ENCODE measurements at places on chromosomes 3 and 15.

DNA sequence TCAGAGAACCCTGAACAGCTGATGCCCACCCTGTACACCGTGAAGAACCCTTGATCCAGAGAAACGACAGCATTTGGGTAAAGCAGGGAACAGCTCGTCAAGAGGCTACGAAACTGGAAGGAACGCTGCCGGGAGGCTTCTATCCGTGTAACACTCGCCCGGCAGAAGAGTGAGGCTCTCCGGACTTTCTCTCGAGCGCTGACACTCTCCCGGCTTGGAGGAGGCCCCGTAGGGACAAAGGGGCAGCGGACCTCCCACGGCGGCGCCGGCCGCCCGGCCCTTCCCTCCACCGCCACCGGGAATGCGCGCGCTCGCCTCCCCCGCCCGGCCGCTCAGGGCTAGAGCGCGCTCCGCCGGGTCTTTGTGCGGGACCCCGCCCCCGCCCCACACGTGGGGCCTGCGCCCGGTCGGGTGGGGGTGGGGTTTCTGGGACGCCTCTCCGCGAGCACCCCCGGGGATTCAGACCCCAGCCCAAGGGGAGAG is 1.7 kb downstream of the HYAL2 start:
- no peak for DNase-seq

DNA sequence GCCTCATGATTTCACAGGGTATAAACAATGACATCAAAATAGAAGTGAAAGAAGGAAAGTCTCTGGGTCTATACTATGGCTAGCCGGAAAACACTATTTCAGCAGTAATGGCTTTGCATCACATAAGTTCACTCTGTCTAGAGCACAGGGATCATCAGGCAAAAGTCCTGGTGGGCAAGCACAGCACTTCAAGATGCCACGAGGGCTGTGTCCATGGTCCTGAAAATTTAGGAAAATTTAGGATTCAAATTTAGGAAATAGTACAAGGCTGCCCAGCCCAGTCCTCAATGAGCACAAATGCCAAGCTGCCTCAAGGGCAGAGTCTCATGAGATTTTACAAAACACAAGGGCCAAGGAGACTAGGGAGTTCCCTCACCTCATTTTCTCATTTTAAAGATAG is 54.1 kb downstream of the RORA start:
- DNase-seq, result no peak

- no peak for DNase-seq
Observed at GRCh38 chr15:39641191-39641889, 60.5 kb downstream of the THBS1 start.

GRCh38 chr3:186821429-186822387 is 15.4 kb upstream of the RFC4 start:
- DNase-seq, result peak; percentile 14

DNA sequence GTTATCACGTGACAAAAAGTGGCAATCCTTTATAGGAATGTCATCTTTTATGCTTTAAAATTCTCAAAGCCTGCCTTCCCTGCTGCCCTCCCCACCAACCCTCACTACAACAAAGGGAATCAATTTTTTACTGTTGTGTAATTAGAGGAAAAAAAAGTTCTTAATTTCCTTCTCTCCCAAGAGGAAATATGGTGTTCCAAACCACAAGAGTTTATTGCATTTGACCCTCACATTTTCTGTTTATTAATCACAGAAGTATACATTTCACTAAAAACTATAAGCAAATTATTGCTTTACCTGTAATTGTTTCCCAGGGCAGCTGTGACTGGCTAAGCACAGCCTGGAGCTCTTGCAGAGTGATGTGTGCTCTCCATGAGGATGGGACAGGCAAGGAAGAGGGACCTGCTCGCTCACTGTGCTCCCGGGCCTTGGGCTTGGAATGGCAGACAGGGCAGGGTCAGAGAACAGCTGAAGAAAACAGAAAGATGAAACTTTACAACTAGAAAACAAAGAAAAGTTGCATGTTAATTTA is 31.3 kb upstream of the ATP10A start:
- DNase-seq, result no peak

GRCh38 chr15:91199511-91199910 is 99.5 kb downstream of the SV2B start:
- DNase-seq, result no peak

GRCh38 chr3:187717572-187717971 is 15.2 kb upstream of the RTP2 start:
- DNase-seq, result no peak

DNA sequence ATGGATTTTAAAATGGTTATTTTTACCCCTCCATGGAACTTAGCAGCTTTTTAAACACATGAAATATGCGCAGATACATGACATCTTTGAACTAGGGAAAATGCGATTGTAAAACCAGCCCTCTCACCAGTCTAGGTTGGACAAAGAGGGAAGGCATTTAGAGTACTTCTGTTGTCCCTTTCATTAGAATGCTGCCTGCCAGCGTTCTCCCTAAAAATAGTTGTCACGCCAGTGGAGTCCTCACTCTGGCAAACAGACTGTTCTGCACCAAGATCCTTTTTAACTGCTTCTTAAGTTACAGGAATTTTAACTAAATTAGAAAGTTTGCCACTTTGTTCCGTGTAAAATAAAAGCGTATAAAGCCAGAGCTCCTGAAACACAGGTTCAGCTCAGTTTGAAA is 295.3 kb downstream of the VPS13C start:
- DNase-seq, result no peak

DNA sequence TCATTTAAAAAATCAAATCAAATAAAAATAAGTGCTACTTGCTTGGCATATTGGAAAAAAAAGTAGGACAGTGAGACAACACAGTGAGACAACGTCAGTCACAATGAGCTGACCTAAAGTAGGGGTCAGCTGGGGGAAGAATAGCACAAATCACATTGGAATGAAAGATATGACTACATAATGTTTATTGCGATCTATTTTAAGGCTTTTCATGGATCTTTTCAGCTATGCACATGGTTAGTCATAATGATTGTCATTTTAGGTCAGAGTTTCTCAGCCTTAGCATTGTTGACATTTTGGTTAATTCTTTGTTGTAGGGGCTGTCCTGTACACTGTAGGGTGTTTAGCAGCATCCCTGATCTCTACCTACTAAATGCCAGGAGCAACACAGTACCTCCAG is 44.5 kb downstream of the CMSS1 start:
- DNase-seq, result peak; percentile 73

DNA sequence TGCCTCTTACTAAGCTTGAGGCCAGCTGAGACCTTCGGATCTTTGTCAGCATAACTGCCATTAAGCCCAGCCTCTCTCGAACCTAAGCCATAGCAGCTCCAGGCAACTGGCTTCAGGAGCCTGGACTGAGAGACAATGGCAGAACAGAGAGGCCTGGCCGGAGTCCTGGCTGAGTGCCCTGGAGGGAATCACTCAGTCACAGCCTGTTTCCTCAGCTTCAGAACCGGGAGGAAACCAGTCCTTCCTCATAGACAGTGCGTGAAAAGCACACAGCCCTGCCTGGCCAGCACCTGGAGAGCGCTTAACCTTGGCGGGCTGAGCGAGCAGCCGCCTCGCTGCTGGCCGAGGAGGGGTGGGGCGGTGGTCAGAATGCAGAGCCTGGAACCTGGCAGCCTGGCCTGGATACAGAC is 21.6 kb downstream of the RNU5B-1 start:
- DNase-seq, result no peak

GRCh38 chr3:20336572-20336971 is 150.6 kb upstream of the SGO1 start:
- no peak for DNase-seq

- DNase-seq, result no peak
Observed at GRCh38 chr3:131762981-131763564, 260.3 kb upstream of the MRPL3 start.

DNA sequence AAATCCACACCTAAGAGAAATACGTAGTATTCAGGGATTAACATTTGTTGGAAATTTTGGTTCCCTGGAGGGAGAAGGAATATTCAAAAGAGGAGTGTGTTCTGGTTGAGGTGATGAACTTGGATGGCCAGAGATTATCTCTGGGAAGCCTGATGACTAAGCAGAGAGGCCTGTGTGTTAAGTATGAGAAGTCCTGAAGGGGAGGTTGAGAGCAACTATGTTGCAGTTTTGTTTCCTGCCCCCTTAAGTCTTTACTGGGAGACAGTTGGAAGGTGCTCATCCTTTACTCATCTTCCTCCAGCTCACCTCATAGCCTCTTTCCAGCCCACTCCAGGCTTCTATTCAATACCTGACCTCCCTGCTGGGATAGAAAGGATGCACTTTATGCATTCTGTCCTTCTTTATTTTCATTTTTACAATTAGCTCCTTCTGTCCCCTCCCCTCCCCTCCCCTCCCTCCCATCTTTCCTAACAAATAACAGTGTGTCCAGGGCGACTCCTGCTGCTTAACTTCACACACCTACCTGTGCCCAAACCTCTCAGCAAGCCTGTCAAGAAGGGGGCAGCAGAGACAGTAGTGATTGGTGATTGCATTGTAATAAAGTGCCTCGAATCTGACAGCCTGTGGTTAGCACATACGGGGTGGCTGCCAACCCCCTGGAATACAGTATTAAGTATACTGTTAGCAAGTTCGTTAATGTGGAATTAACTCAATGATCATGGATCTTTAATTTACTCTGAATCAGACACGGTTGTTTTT is 11.9 kb downstream of the RAP2B start:
- DNase-seq, result no peak

GRCh38 chr3:66083784-66084213 is 45.1 kb upstream of the MAGI1 start:
- DNase-seq, result no peak

GRCh38 chr15:54277834-54278233 is 299.6 kb downstream of the UNC13C start:
- no peak for DNase-seq

- no peak for DNase-seq
Observed at GRCh38 chr3:52978109-52978754, 67.6 kb downstream of the SFMBT1 start.

- DNase-seq, result no peak
Observed at GRCh38 chr3:52225452-52226228, at the start of gene TLR9. Gene TLR9 (minus strand): TSS chr3:52225645. CDS start chr3:52225529, 116 bp downstream.

DNA sequence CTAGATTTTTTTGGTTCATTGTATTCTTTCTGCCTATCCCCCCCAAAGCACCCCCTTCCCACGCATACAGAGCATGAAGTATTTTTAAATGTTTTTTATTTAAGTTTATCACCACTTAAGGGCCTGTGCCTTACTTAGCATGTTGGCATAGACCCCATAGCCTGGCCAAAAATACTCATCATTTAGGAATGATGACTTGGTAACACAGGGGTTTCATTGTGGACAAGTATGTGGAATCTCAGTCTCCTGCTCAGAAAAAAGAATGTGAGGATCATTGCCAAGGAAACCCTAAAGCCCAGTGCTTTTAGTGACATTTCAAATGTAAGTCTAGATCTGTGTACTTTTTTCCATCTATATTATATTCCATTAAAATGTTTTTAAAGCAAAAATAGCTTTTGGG is 146.3 kb downstream of the ALCAM start:
- DNase-seq, result no peak

DNA sequence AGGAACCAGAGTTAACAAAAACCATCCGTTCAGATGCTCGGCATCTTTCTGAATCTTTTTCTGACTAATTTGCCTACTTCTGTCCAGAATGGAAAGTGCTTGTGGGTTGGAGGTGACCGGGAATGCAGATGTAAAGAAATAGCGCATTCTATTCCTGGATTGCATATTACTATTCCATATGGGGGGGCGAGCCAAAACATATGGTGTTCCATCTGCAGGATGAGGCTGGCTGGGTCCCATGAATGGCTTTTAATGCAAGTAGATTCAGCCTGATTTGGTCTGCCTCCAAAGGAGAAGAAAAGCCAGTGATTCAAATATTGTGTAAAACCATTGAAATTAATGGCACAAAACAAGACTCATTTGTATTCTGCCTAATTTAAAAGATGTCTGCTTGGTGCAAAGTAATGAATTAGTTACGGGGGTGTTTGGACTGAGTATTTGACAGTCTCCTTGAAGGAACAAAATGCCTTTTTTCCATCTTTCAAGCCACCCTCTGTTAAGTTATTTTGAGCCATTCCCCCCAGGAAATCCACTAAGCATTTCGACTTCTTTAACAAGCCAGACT is 99.0 kb downstream of the ST8SIA2 start:
- DNase-seq, result no peak

GRCh38 chr15:37130356-37130755 is 30.0 kb upstream of the MEIS2 start:
- no peak for DNase-seq

All from SW 1271 (cell line).